Thyroid gland (tissue), 4 donors: ENCODE measurements at places on chromosomes 4 and X. TPM values are rescaled to one million over a fixed set of nuclear protein-coding genes. Genes with fewer than 3 reads are reported as not detected.

DNA sequence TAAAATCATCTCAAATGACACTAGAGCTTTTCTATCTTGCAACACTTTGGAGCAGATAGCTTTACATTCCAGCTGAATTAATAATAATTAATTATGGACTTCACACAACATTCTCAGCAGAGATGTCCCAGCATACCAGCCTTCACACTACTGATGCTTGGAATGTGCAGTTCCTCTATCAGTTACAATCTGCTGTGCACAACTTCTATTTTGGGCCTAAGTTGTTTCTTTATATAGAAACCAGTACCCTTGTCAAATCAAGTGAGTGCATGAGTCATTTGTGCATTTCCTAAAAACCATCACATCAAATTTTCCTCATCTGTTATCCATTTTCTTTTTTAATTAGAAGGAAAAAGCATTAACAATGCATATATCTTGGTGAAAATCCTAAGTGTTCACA is 8.8 kb upstream of the RASL11B start:
- no peak overlapping the region for H3K27ac ChIP-seq
- no peak for DNase-seq
- H3K4me3 ChIP-seq: no peak overlapping the region
- H3K36me3 ChIP-seq: no peaks in the 10 kb centered on the region

GRCh38 chr4:28842271-28842670 is 1877.9 kb upstream of the PCDH7 start:
- H3K27me3 ChIP-seq: no peaks in the 10 kb centered on the region
- no peaks in the 10 kb centered on the region for H3K4me1 ChIP-seq
- no peaks in the 10 kb centered on the region for H3K36me3 ChIP-seq
- H3K27ac ChIP-seq: no peak overlapping the region
- DNase-seq: no peak
- H3K4me3 ChIP-seq: no peak overlapping the region

- H3K4me3 ChIP-seq: no peak overlapping the region
- peak; percentile 53 for DNase-seq
- H3K4me1 ChIP-seq: peaks cover 5% of the 10 kb centered on the region
- no peaks in the 10 kb centered on the region for H3K36me3 ChIP-seq
These were observed 1304.0 kb downstream of the FAM133A start for GRCh38 chrX:94977986-94978385.

Gene CYTL1
- 2.5 TPM for total RNA-seq

DNA sequence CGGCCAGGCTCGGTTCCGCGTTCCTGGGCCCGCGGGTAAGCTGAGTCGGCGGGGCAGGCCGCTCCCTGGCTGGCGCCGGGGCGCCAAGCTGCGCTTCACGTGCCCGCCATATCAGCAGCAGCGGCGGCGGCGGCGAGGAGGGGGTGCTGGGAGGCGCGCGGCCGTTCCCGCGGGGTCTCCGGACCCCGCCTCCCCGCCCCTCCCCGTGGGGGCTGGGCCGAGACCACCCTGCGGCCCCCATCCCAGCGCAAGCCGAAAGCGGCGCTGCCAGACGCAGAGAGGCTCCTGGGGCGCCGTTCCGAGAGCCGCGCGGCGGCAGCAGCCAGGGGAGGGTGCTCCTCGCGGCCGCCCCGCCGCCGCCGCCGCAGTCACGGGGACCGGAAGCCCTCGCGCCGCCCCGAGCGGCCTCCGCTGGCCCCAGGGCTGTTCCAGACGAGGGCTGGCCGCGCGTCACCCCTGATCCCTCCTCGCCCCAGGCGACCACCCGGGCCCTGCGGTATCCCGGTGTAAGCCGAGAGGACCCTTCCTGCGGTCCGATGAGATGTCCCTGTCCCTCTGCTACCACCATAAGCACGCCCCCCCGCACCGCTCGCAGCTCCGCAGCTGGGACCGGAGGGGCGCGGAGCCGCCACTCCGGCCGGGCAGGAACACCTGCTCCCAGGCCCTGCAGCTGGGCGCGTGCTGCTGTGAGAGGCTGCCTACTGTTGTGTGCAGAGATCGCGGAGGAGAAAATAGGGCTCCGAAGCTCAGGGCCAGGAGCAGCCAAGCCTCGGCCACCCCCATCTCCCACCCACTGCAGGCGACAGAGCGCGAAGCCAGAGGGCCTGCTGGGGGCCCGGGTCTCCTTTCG is 7.5 kb upstream of the BCOR start:
- no peaks in the 10 kb centered on the region for H3K27me3 ChIP-seq
- peaks cover 21% of the 10 kb centered on the region for H3K4me1 ChIP-seq
- no peak overlapping the region for H3K4me3 ChIP-seq
- peak; percentile 50 for DNase-seq

Gene HS3ST1
- 16.9 TPM for total RNA-seq

DNA sequence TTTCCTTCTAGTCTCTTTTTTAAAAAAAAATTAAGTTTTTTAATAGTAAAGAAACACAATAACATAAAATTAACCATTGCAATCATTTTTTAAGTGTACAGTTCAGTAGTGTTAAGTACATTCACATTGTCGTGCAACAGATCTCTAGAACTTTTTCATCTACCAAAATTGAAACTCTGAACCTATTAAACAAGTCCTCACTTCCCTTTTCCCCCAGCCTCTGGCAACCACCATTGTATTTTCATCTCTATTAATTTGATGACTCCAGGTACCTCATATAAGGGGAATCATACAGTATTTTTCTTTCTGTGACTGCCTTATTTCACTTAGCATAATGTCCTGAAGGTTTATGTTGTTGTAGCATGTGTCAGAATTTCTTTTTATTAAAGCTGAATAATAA is 31.8 kb downstream of the MSL3 start:
- no peaks in the 10 kb centered on the region for H3K36me3 ChIP-seq
- H3K4me1 ChIP-seq: no peaks in the 10 kb centered on the region

DNA sequence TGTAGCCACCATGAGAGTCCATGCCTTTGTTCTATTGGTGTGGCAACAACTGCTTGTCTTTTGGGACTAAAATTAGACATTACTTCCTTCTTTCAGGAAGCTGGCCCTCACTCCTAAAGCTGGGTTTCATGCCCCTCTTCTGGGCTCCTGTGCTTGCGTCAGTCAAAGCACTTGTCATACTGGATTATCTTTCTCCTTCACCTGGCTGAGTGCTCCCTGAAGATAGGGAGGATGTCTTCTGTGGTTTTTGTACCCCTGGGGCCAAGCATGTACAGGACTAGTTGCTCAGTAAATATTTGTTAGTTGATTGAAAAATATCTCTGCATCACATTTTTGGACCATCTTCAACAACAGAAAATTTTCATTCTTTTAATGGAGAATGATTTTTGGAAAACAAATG is 26.1 kb upstream of the LONRF3 start:
- H3K36me3 ChIP-seq: no peaks in the 10 kb centered on the region
- no peak for DNase-seq
- H3K4me3 ChIP-seq: no peak overlapping the region
- H3K4me1 ChIP-seq: no peaks in the 10 kb centered on the region
- no peaks in the 10 kb centered on the region for H3K27me3 ChIP-seq

Gene MAGEE2
- 1.1 TPM for total RNA-seq

Gene SPANXA2
- not detected for total RNA-seq

Gene TEX13D
- total RNA-seq: not detected

Gene FRMPD4
- not detected for total RNA-seq

DNA sequence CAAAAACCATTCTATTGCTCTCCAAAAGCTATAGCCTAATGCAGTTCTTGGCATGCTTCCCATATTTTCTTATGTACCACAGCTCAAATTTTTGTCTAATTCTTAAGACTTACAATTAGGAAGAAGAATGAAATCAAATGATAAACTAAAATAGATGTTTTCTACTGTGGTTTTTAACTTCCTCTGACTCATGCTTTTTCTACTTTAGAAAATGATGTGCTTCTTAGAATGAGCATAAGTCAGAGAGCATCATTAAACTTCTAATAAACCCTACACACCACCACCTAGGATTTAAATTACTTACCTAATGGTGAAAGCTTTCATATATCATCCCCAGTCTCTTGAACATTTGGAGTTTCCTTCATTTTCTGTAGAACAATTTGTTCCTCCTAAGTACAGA is 217.0 kb upstream of the NDST3 start:
- H3K4me3 ChIP-seq: no peak overlapping the region
- no peaks in the 10 kb centered on the region for H3K27me3 ChIP-seq
- H3K36me3 ChIP-seq: no peaks in the 10 kb centered on the region
- no peak overlapping the region for H3K27ac ChIP-seq

DNA sequence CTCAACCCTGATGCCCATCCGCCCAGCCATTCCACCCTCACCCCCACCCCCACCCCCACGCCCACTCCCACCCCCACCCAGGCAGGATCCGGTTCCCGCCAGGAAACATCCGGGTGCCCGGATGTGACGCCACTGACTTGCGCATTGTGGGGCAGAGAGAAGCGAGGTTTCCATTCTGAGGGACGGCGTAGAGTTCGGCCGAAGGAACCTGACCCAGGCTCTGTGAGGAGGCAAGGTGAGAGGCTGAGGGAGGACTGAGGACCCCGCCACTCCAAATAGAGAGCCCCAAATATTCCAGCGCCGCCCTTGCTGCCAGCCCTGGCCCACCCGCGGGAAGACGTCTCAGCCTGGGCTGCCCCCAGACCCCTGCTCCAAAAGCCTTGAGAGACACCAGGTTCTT is at the start of gene MAGEA1:
Gene MAGEA1 (plus strand): TSS at position 154 of the 400 bp plus-strand sequence. CDS start 3,106 bp downstream, outside the sequence.
- no peak for DNase-seq
- no peaks in the 10 kb centered on the region for H3K27me3 ChIP-seq
- H3K27ac ChIP-seq: no peak within 1 kb of the TSS
- H3K36me3 ChIP-seq: no peaks in the 10 kb centered on the region
- no peak within 1 kb of the TSS for H3K4me3 ChIP-seq

DNA sequence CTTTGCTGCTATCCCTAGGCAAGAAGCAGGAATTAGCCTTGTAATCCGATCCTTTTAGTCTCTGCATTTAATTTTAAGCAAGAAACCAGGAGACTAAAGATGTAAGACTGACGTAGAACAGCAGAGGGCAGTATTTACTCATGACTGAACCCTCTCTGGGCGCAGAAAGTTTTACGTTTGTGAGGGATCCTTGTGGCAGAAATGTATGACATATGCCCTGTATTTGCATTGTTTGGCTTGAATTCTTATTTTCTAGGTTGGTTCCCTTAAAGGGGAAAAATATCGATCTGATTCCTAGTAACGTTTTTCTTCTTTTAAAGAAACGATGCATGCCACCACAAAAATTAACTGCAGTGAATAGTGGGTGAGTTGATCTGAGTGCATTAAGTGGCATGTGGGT is 1.3 kb upstream of the FAT4 start:
- no peaks in the 10 kb centered on the region for H3K27me3 ChIP-seq
- peaks cover 13% of the 10 kb centered on the region for H3K4me1 ChIP-seq
- DNase-seq: peak; percentile 20
- no peak overlapping the region for H3K27ac ChIP-seq
- no peaks in the 10 kb centered on the region for H3K36me3 ChIP-seq

GRCh38 chr4:110371016-110371770 is 104.8 kb upstream of the ENPEP start:
- DNase-seq: no peak
- H3K27me3 ChIP-seq: no peaks in the 10 kb centered on the region
- H3K4me1 ChIP-seq: no peaks in the 10 kb centered on the region
- no peak overlapping the region for H3K27ac ChIP-seq
- no peaks in the 10 kb centered on the region for H3K36me3 ChIP-seq
- H3K4me3 ChIP-seq: no peak overlapping the region

Gene ARSJ
- 3.0 TPM for total RNA-seq

DNA sequence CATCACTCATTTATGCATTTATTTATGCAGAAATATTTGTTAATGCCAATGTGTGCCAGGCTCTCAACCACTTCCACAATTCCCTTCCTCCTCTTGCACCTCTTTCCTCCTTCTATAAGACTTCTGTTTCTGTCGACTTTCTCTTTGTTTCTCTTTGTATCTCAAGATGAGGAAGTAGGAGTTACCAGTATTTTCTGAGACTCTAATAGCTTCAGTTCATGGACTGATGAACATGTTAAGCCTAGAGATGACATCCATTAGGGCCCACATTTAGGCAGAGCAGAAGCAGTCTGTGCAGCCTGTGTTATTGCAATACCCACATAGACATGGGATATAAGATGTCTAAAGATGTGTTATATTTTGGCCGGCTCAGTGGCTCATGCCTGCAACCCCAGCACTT is 241.8 kb upstream of the SMIM31 start:
- no peak for DNase-seq
- no peaks in the 10 kb centered on the region for H3K27me3 ChIP-seq
- no peaks in the 10 kb centered on the region for H3K36me3 ChIP-seq
- H3K27ac ChIP-seq: no peak overlapping the region
- H3K4me1 ChIP-seq: no peaks in the 10 kb centered on the region
- H3K4me3 ChIP-seq: no peak overlapping the region

Gene TMSB15A
- total RNA-seq: not detected

DNA sequence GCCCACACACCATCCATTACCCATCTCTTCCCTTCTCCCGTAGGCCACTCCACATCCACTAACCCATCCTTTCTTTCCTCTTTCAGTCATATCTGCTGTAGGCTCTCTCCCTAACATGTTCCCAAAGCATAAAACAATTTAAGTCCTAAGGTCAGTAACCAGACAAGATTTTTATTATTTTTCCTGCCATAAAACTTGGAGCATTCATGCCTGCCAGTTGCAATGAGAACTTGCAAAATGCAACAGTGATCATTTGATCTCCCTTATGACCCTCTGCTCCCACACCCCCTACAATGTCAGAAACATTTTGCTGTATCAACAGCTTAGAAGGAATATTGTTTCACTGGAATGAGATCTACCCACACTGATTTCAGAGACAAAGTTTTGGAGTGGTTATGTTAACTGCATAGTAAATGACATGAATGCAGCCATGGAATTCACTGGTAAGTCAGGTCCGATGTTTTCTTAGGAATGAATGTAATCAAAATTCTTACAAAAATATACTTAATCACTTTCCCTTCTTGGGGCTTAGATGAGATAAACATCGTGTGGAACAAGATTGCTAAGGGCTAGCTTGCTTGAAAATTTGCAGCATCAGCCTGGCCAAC is 5.7 kb downstream of the NIPAL1 start:
- no peaks in the 10 kb centered on the region for H3K4me1 ChIP-seq
- no peaks in the 10 kb centered on the region for H3K27me3 ChIP-seq
- H3K27ac ChIP-seq: no peak overlapping the region
- H3K4me3 ChIP-seq: no peak overlapping the region
- no peaks in the 10 kb centered on the region for H3K36me3 ChIP-seq
- no peak for DNase-seq

- no peak overlapping the region for H3K4me3 ChIP-seq
- no peaks in the 10 kb centered on the region for H3K4me1 ChIP-seq
- no peaks in the 10 kb centered on the region for H3K36me3 ChIP-seq
- H3K27ac ChIP-seq: no peak overlapping the region
These were observed 113.4 kb downstream of the PJA1 start for GRCh38 chrX:69051901-69052300.
